ENCODE measurements at places on chromosomes 2 and 18.

- DNase-seq = no peak
Observed at GRCh38 chr2:48205137-48205798, 299.0 kb upstream of the FBXO11 start.

DNA sequence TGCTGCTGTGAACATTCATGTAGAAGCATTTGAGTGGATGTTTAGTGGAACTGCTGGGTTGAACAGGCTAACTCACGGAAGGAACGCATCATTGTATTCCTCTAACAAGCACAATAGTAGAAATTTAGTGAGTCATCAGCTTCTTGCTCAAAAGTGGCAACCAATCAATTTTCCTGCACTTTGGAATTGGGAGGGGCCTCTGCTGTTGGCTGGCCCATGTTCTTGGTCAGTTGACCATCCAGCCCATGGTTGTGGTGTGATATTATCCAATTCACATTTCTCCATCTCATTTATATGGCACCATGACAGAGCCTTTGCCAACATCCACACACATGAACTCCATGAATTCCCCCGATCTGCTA, 95.0 kb downstream of the TNFRSF11A start:
- DNase-seq = no peak

GRCh38 chr2:212677466-212677865, 138.9 kb upstream of the ERBB4 start:
- peak; percentile 19 for DNase-seq

DNA sequence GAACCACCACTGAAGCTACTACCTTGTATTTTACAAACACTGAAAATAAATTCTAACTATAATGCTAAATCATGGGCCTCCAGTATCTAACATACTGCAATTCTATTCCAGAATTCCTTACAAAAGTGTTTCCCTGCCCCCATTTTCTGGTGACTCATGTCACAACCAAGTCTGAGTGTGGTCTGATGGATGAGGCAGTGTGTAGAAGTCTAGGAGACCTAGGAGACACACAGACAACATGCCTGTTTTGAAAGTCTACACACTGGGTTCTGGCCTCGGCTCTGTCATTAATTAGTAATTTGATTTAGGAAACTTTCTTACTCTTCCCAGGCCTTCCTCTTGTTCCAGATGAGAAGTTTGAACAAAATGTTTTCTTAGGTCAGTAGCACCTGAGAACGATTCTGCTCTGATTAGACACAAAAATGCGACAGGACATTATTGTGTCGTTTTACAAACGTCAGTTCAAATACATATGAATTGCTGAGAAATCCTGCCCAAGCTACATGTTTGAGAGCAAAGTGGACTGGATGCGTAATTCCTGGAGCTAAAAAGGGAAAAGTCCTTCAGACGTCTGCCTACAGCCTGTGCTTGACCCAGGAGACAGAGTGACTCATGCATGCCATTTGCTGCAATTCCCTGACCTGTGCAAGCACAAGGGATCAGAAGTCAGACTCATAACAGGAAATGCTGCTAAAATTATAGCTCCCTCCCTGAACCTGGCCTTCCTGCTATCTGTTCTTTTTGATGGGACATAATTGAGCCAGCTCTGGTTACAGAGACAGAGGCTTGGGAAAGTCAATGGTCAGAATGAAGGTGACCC, 494.4 kb downstream of the SOX11 start:
- DNase-seq = peak; percentile 22

- DNase-seq = no peak
Observed at GRCh38 chr18:33505297-33505696, 64.8 kb upstream of the CCDC178 start.

GRCh38 chr2:106307860-106308259, 113.8 kb upstream of the UXS1 start:
- no peak for DNase-seq

All from ELF-1 (cell line).